ENCODE measurements at places on chromosomes 11 and 22.

- no peaks in the 10 kb centered on the region for H3K27me3 ChIP-seq
- no peaks in the 10 kb centered on the region for H3K36me3 ChIP-seq
- H3K27ac ChIP-seq, result no peak within 1 kb of the TSS
- DNase-seq, result no peak
- no peak within 1 kb of the TSS for H3K4me3 ChIP-seq
- no peaks in the 10 kb centered on the region for H3K4me1 ChIP-seq
These were observed at the start of gene MRGPRG for GRCh38 chr11:3218483-3219280. Gene MRGPRG, minus strand, starts transcription at chr11:3218813. Its CDS starts 0 bp downstream, at chr11:3218813.

- no peak overlapping the region for H3K27ac ChIP-seq
- H3K36me3 ChIP-seq, result no peaks in the 10 kb centered on the region
- no peak overlapping the region for H3K4me3 ChIP-seq
These were observed 305.3 kb downstream of the ETS1 start for GRCh38 chr11:128282053-128282452.

DNA sequence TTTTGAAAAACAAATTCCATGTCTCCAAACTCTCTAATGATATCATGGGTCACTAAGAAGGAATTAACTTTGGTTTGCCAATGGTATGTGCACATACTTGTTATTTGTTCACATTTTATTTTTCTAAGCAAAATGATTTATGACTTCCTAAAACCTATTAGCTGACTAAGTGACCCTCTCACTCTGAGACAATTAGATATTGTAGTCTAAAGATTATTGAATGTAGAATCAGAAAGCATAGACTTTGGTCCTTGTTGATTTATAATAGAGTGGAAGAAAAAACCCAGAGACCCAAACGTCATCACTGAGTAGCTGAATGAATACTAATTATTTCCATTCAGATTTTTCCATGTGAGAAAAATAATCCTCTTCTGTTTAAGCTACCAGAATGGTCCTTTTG is 243.5 kb upstream of the ANO3 start:
- no peak overlapping the region for H3K4me3 ChIP-seq
- H3K27ac ChIP-seq, result no peak overlapping the region
- DNase-seq, result no peak
- H3K36me3 ChIP-seq, result no peaks in the 10 kb centered on the region
- H3K27me3 ChIP-seq, result no peaks in the 10 kb centered on the region
- H3K4me1 ChIP-seq, result no peaks in the 10 kb centered on the region

DNA sequence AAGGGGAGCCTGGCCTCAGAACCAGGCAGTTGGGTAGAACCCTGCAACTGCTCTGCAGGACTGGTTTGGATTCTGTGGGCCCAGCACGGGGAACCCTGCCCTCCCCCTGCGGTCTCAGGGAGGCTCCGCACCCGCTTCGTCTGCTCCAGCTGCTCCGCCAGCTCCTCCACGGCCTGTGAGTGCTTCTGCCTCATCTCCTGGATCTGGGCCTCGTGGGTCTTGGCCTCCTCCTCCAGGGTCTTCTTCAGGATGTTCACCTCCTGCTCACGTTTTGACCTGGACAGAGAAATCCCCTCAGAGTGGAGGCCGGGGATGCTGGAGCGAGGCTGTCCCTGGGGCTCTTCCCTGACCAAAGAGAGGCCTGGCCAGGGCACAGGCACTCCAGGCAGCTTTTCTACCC is 41.9 kb downstream of the APOL1 start:
- peaks cover 85% of the 10 kb centered on the region for H3K36me3 ChIP-seq
- no peaks in the 10 kb centered on the region for H3K27me3 ChIP-seq
- H3K4me3 ChIP-seq, result no peak overlapping the region
- DNase-seq, result no peak

GRCh38 chr11:125910226-125910849 is 6.0 kb downstream of the DDX25 start:
- H3K36me3 ChIP-seq, result no peaks in the 10 kb centered on the region
- no peaks in the 10 kb centered on the region for H3K27me3 ChIP-seq
- H3K27ac ChIP-seq, result no peak overlapping the region
- DNase-seq, result no peak
- H3K4me1 ChIP-seq, result no peaks in the 10 kb centered on the region

GRCh38 chr11:64970731-64971151 is 1.2 kb downstream of the MAJIN start:
- peaks cover 14% of the 10 kb centered on the region for H3K4me1 ChIP-seq
- no peaks in the 10 kb centered on the region for H3K27me3 ChIP-seq
- no peaks in the 10 kb centered on the region for H3K36me3 ChIP-seq

DNA sequence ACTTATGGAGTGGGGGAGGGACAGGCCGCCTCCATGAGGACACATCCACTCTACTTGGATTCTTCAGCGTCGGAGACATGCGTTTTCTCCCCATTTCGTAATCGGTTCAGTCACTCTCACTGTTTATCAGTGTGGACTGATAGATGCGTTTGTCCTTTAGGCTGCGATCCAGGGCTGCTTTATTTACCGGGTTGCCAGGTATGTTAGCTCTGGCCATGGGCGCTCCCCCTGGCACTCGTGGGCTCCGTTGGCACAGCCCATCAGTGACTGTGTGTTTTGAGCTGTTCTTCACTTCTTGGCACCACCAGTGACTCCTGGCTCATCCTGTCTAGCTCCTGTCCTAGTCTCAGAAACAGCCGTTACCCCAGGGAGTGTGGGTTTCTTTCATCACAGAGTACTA is 1203.3 kb downstream of the BRD1 start:
- no peaks in the 10 kb centered on the region for H3K36me3 ChIP-seq
- no peaks in the 10 kb centered on the region for H3K4me1 ChIP-seq
- DNase-seq, result no peak
- no peaks in the 10 kb centered on the region for H3K27me3 ChIP-seq
- H3K27ac ChIP-seq, result no peak overlapping the region
- H3K4me3 ChIP-seq, result no peak overlapping the region

- H3K4me1 ChIP-seq, result no peaks in the 10 kb centered on the region
- H3K27ac ChIP-seq, result no peak overlapping the region
- H3K36me3 ChIP-seq, result no peaks in the 10 kb centered on the region
- no peak overlapping the region for H3K4me3 ChIP-seq
- no peaks in the 10 kb centered on the region for H3K27me3 ChIP-seq
These were observed 12.2 kb upstream of the MMP12 start for GRCh38 chr11:102886999-102887398.

DNA sequence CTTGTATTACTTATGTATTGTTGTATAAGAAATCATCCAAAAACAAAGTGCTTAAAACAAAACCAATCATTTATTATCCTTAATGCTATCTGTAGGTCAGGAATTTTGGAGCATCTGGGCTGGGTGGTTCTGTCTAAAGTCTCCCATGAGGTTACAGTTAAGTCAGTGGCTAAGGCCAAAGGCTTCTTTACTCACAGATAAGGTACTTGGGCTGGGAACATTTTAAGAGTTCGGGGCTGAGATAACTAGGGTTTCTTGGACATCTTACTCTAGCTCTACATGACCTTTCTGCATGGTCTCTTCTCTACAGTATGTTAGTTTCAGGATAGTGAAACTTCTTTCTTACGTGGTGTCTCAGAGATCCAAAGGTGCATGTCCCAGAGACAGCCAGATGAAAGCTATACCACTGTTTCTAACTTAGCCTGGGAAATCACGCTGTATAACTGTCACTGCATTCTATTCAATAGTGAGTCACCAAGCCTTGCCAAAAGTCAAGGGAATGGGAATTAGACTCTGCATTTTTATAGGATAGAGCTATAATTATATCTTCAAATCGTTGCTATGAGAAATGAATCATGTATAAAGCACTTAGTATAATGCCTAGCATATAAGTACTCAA is 29.6 kb downstream of the SOX6 start:
- H3K27me3 ChIP-seq, result no peaks in the 10 kb centered on the region
- no peak overlapping the region for H3K27ac ChIP-seq
- no peak overlapping the region for H3K4me3 ChIP-seq
- no peak for DNase-seq
- no peaks in the 10 kb centered on the region for H3K36me3 ChIP-seq

DNA sequence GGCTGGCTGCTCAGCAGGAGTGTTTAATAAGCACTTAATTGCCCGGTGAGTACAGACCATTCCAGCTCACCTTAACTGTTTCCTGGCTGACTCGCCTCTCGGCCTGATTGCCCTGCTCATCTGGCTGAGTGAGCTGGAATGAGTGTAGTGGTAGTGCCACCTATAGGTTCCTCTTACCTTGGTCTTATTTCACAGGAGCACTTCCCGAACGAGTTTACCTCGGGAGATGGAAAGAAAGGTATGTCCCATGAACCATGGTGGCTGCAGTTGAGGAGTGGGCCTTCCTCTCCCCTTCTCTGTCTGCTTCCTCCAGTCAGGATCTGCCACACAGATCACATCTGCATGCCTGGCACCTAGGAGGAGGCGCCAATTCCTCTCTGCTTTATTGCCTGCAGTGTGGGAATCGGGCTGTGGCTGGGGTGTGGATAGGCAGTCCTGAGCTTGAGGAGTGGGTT is 26.7 kb downstream of the UPB1 start:
- H3K4me1 ChIP-seq, result peaks cover 3% of the 10 kb centered on the region
- H3K36me3 ChIP-seq, result no peaks in the 10 kb centered on the region
- H3K27me3 ChIP-seq, result no peaks in the 10 kb centered on the region
- DNase-seq, result no peak
- H3K27ac ChIP-seq, result no peak overlapping the region

GRCh38 chr11:36062796-36063365 is 119.0 kb downstream of the LDLRAD3 start:
- H3K4me1 ChIP-seq, result no peaks in the 10 kb centered on the region
- H3K36me3 ChIP-seq, result no peaks in the 10 kb centered on the region
- no peak overlapping the region for H3K27ac ChIP-seq
- DNase-seq, result no peak

DNA sequence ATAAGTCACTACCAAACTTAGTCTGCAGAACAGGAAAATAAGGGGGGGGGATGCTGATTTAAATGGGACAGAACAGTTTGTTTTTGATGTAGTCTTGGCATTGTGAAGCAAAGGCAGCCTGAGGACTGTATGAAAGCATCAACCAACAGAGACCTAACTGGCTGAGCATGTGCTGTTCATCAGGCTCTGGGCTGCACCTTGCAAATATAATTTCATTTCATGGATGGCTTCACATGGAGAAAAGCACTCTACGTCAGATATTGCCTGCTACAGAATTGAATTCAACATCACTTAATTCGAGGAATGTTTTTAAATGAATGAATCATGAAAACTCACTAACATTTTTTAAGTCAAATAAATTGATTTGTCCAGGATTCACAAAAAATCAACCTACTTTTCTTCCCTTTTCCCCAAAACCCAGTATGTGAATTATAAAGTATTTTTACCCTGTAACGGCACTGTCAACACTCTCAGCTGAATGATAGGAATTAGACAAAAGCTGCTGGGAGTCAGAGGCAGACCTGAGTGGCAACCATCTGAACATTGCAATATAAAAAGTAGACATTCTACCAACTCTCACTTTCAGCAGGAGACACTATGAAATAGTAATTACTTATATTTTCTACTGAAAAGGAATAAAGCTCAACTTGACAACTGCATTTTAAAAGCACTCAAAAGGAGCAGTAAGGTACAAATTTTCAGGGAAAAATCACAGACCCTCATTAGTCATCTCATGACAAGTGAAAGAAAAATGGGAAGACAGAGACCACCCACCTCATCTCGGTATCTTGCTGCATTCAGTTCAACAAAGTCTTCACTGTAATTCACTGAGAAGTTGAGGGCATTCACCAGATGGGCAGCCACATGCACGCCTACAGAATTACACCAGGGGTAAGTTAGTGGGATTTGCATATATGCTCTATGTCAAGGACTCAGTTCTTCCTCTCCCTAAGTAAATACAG is 47.5 kb downstream of the NOX4 start:
- H3K4me1 ChIP-seq, result peaks cover 36% of the 10 kb centered on the region
- DNase-seq, result no peak
- no peaks in the 10 kb centered on the region for H3K27me3 ChIP-seq
- H3K4me3 ChIP-seq, result no peak overlapping the region
- H3K27ac ChIP-seq, result peak overlapping the region; percentile 38

DNA sequence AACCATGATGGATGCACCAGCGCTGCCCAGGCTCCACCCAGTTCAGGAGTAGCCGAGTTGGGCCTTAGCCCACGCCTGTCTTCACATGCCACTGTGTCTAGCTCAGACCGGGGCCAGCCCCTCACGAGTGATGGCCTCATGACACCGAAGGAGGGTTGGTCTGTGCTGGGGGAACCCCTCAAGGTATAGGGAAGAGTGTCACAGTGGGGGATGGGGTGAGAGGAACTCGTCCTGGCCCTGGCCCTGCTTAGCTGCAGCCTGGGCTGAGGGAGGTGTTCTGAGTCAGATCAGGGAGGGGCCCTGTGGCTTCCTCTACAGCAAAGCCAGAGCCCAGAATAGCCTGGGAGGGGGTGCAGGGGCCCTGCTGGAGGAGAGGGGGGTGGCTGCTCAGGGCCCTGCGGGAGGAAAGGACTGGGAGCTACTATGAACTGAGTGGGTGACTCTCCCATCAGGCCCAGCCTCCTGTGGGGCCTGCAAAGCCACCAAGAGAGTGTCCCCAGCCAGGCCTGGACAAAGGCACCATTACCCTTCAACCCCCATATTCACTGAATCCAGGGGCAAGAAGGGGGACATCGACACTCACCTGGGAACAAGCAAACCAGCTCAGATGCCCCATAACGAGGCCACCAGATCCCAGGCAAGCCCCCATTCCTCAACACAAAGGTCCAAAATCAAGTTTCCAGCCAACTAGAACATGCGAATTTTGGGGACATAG is 41.2 kb downstream of the IGLL5 start:
- no peaks in the 10 kb centered on the region for H3K4me1 ChIP-seq
- no peak overlapping the region for H3K4me3 ChIP-seq
- no peaks in the 10 kb centered on the region for H3K36me3 ChIP-seq
- H3K27ac ChIP-seq, result no peak overlapping the region

DNA sequence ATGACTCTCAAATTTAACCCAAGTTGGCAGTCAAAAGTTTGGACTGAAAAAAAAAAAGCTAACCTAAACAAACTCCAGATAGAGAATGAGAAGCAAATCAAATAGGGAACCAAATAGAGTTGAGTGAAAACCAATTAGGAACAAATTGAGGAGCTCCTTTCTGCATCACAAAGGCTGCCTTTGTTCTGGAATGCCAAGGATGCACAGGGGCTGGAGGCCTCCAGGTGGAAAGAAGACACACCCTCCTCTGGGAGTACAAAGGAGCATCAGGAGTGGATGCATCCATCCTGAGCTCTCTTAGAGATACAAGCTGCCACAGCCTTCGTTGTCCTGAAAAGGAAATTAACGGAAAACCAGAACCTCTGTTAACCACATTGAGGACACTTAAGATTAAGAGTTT is 73.3 kb downstream of the MRGPRX1 start:
- no peaks in the 10 kb centered on the region for H3K27me3 ChIP-seq
- no peaks in the 10 kb centered on the region for H3K4me1 ChIP-seq
- H3K4me3 ChIP-seq, result no peak overlapping the region
- H3K36me3 ChIP-seq, result no peaks in the 10 kb centered on the region
- no peak for DNase-seq

DNA sequence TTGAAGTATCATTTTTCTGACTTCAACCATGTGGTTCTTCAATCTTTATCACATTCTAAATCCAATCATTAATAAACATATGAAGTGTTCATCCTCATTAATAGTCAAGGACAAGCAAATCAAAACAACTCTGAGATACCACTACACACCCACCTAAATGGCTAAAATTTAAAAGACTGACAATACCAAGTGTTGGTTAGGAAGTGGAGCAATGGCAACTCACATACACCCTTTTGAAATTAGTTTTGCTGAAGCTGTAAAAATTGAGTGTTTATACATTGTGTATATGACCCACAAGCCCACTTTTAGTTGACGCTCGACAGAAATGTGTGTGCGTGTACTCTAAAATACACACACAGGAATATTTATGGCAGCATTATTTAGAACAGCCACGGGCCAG is 36.7 kb upstream of the LMO2 start:
- H3K4me3 ChIP-seq, result no peak overlapping the region
- H3K27ac ChIP-seq, result no peak overlapping the region
- no peak for DNase-seq
- no peaks in the 10 kb centered on the region for H3K36me3 ChIP-seq

GRCh38 chr11:123742031-123742723 is 717 bp upstream of the ZNF202 start:
- no peaks in the 10 kb centered on the region for H3K27me3 ChIP-seq
- peak overlapping the region; percentile 96 for H3K4me3 ChIP-seq
- H3K27ac ChIP-seq, result peak overlapping the region; percentile 54

Measured in thoracic aorta (tissue), 2 donors.